ENCODE measurements at places on chromosomes 13 and 19.

DNA sequence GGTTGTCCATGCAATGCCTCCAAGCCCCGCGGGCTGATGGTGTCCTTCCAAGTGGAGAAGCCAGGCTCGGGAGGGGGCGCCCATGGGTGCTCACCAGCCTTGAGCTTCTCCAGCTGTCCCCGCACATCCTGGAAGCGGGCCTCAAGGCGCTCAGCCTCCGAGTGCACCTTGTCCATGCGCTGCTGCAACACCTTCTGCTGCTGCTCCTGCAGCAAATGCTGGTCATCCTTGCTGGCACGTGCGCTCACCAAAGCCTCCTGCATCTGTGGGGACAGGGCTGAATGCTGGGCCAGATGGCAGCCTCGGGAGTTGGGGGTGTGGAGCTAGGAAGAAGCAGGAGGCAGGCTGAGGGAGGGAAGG is 22.8 kb upstream of the EMP3 start:
- no peak for DNase-seq

GRCh38 chr13:66424422-66424821 is 805.7 kb downstream of the PCDH9 start:
- DNase-seq: no peak

GRCh38 chr19:50826492-50827240 is 3.1 kb upstream of the KLK1 start:
- no peak for DNase-seq

GRCh38 chr19:45403781-45404556 is 900 bp downstream of the PPP1R13L start:
- DNase-seq: peak; percentile 78

- no peak for DNase-seq
Measured at GRCh38 chr13:69595181-69595580, 512.4 kb upstream of the ATXN8OS start.

DNA sequence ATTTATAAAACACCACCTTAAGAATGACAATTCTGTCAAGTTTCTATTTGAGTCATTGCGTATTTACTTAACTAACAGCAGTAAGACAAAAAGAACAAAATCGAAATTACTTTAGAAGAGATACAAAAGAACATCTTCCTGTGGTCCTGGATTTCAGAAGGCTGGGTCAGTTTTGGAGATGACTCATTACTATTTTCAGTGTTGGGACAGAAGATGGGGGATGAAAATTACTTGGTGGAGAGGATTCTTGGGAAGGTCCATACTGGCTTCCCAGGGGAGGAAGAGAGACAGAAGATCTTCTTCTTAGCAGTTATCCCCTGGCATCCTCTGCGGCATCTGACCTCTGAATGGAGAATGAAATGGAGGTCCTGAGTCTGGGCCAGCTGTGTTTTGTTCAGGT is 33.5 kb upstream of the CSNK1A1L start:
- no peak for DNase-seq

GRCh38 chr19:35284153-35285094 is 2.1 kb downstream of the HAMP start:
- DNase-seq: peak; percentile 33

GRCh38 chr13:93499991-93500390 is 273.4 kb downstream of the GPC6 start:
- DNase-seq: no peak

DNA sequence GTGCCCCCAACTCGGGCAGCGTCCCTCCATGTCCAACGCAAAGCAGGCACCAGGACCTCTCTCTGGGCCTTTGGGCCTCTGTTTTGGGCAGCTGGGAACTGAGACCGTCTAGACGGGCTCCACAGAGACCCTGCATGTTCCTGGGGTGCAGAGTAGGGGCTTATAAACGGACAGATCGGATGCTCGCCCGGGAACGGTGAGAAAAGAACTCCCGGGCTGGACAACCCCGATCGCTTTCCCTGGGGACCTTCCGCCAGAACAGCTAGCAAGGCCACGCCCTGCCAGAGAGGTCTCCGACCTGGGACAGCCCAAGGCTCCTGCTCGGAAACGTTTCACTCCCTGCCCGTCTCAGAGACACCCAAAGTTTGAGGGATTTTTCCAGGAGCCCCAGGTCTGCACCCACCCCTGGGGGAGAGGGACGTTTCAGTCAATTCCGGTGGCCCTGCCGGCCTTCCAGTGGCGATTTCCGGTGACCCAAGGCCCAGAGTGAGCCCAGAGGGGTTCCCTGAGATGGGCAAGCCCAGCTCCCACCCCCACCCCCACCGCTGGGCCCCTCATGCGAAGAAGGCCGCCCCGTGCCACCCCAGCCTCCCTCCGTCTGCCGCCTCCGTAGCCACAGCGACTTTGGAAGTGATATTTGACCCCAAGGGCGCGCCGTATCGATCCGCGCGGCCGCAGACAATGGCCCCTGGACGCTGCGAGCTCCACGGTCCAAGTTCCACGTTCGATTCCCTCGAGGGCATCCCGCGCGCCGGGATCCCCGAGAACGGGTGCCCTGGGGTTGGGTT is 1.7 kb downstream of the NR2F6 start:
- DNase-seq: no peak

- no peak for DNase-seq
Measured at GRCh38 chr19:42122691-42123607, 9.3 kb downstream of the POU2F2 start.

GRCh38 chr13:32117001-32117400 is 85.4 kb downstream of the FRY start:
- DNase-seq: no peak

DNA sequence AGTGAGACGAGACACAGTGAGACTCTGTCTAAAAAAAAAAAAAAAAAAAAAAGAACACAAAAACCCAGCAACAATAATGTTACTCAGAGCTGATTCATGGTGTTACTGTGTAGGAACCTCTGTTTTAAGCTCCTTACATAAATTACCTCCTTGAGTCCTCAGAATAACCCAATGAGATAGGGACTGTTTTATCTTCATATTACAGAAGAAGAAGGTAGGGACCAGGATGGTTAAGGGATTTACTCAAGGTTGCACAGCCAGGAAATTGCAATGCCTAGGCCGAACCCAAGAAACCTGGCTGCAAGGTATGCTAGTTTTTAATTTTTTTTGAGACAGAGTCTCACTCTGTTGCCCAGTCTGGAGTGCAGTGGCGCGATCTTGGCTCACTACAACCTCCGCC is 1.5 kb upstream of the DAND5 start:
- DNase-seq: no peak

DNA sequence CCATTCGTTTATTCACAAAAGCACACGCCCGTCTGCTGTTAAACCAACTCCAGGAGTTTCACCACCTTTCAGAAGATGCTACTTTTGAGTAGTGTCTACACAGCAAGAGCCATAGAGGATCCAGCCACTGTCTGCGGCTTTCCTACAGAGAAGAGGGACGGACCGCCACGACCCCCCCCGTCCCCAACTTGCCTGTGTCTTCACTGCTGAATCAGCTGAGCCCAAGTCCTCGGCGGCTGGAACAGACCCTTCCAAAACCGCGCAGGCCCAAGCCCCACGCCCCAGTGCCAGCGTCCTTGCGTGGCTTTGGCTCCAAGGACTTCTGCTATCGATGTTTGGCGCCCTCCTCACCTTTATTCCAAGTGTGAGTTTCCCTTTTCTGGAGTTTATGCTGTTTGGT is 65.1 kb downstream of the SPACA7 start:
- no peak for DNase-seq

- DNase-seq: no peak
Measured at GRCh38 chr13:51322826-51323225, 16.7 kb upstream of the SERPINE3 start.

All from iPS-NIHi11 (cell line).